ENCODE measurements at places on chromosomes 4 and X.
A peak's percentile ranks its signal among the peaks of the same experiment; 100 is the strongest.

GRCh38 chr4:107877361-107877760 is 52.6 kb downstream of the SGMS2 start:
- no peak for DNase-seq

DNA sequence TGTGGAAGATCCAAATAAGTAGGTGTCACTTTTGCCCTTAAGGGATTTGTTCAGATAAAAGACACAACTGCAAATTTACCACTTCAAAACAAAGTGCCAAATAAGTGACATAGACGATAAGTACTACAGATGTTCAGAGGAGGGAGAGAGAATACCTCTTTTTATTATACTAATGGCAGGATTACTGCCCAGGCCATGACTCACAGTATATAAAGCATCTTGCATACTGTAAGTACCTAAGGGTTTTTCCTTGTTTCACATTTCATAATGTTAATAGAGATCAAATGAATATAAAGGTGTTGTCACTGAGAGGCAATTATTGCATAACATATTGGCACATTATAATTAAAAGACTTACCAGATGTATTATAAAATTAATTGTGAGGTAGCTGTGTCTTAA is 46.4 kb downstream of the PTPN13 start:
- no peak for DNase-seq

- DNase-seq: no peak
Measured at GRCh38 chr4:85748654-85749053, 273.7 kb downstream of the ARHGAP24 start.

DNA sequence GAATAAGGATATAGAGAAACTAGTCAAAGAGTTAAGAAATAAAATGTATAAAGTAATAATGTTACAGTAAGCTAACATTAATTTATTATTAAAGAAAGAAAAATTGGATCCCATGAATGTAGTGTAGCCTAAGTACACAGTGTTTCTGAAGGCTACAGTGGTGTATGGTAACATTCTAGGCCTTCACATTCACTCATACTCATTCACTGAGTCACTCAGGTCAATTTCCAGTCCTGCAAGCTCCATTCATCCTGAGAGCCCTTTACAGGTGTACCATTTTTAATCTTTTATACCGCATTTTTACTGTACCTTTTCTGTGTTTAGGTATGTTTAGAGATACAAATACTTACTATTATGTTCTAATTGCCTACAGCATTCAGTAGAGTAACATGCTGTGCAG is 120.6 kb upstream of the AGA start:
- no peak for DNase-seq

- DNase-seq: peak; percentile 98
Measured at GRCh38 chrX:2928583-2929434, at the start of gene ARSD. TSS of gene ARSD (minus strand) at chrX:2929339. CDS start at chrX:2929275, 64 bp downstream.

DNA sequence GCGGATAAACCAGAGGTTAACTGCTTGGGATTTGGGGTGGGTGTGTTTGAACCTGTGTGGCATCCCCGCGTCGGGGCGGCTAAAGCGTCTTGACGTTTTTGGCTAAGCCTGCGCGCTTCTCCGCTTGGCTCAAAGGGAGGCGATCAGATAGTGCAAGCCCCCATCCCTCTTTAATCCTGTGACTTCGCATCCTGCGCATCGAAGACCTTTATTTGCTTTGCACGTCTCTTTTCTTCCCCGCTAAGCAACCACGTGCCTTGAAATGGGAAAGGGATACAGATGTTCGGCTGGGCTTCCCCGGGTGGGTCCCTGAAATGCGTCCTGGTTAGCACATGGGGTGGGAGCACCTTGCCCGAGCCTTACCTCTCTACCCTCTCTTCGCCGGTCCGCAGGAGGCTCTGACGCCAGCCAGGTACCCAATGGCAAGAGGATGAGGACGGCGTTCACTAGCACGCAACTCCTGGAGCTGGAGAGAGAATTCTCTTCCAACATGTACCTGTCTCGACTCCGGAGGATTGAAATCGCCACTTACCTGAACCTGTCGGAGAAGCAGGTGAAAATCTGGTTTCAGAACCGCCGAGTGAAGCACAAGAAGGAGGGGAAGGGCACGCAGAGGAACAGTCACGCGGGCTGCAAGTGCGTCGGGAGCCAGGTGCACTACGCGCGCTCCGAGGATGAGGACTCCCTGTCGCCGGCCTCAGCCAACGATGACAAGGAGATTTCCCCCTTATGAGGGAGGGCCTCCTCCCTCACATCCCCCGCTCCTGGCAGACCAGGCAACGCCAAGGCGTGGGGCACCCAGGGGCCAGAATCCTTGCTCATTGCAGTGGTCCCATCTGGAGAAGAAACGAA is 1.5 kb downstream of the GSX2 start:
- no peak for DNase-seq

GRCh38 chr4:112234952-112235609 is 3.5 kb downstream of the AP1AR start:
- peak; percentile 85 for DNase-seq

DNA sequence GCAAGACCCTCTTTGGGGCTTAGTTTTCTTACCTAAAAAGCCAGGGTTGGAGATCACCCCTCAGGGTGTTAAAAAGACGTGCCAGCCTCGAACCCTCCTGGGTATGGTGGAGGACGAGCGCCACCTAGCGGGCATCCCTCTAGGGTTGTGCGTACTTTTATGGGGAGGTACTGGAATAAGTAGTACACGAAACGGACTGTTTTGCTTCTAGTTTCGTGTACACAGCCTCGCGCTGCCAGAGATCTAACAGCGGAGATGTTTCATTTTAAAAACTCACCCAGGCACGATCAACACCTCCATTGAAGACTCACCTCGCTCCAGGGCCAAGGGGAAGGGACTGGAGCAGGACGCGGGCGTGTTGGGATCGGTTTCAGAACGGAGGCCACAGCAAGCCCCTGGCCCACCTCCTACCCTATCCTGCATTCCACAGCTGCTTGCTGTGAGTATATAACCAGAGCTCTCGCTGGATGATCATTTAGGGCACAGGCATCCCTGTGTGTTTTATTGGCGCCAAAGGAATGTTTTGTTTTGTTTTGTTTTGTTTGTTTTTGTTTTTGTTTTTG is 4.8 kb upstream of the NKX3-2 start:
- peak; percentile 89 for DNase-seq
